NCI-H510A treated with DMSO at 0.1 percent for 48 hours (cell line): ENCODE measurements at places on chromosomes 16 and 17.

- DNase-seq = no peak
These were observed 446.6 kb upstream of the ASIC2 start for GRCh38 chr17:33739714-33740113.

GRCh38 chr16:3655396-3656159 is 1.1 kb downstream of the DNASE1 start:
- no peak for DNase-seq

DNA sequence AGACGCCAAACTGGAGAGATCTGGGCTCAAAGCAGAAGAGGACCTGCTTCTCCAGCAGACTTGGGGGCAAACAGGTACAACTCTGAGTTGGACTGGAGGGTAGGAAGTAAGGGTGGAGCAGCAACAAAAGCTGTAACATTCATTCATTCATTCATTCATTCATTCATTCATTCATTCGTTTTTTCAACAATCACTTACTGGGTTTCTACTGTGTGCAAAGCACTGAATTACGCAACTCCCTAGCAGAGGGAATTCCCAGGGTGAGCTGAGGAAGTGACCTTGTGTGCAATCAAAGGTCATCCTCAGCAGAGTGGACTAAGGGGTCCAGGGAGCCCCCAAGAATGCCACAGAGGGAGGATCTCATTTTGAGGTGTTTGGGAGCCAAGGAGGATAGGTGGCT is 231.1 kb upstream of the SDK2 start:
- DNase-seq = no peak

DNA sequence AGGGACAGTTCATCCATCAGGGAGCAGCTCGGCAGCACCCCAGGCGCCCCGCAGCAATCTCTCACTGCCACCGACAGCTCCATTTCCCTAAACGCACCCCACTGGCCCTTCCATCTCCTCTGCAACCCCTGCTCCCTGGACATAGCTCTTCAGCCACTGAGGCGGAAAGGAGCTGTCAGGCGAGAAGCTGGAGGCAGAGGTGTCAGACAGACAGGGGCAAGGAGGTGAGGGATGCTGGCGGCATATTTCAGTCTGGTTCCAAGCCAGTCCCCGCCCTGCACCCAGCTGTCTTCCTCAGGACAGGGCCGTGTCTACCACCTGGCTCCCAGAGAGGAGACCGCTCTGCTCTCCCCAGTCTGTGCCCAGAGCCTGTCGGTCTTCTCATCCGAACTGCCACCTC is 9.7 kb downstream of the ACLY start:
- DNase-seq = no peak

- no peak for DNase-seq
These were observed 28.1 kb downstream of the HEATR3 start for GRCh38 chr16:50093607-50094539.
